ENCODE measurements at places on chromosomes 4 and X.

DNA sequence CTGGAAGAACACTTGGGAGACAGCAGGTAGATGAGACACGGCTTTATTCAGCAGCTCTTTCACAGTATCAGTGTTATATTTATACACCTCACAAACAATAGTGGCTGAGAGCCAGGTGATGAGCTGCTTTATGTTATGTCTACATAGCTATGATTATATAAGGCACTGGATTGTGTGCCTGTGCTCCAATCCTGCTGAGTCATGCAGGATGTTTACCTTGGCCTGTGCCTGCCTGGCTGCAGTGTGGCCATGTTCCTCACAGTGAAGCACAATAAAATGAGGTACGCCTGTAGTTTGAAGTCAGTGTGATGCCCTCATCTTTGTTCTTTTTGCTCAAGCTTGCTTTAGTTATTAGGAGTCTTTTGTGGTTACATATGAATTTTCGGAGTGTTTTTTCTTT is 31.3 kb downstream of the CXCL13 start:
- DNase-seq, result no peak

- DNase-seq, result no peak
Measured at GRCh38 chrX:134642386-134642785, 15.9 kb downstream of the PLAC1 start.

GRCh38 chr4:17206829-17207801 is 304.8 kb downstream of the QDPR start:
- DNase-seq, result no peak

DNA sequence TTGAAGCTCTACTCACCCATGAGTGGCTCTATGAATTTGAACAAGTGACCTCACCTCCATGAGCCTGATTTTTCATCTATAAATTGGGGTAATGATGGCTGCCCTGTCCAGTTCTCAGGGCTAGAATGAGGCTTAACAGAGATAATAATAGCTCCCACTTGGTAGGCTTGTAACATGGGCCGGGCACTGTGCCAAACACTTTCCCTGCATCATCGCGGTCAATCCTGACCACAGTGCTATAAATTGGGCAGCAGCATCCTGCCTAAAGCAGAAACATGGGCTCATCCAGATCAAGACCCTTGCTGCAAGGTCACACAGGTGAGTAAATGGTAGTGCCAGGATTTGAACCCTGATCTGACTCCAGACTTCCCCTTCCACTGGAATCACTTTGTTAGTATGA is 12.8 kb downstream of the APLN start:
- DNase-seq, result no peak

- no peak for DNase-seq
Measured at GRCh38 chr4:1398681-1399507, 7.3 kb downstream of the NKX1-1 start.

- DNase-seq, result no peak
Measured at GRCh38 chr4:74117024-74117534, 18.1 kb upstream of the CXCL2 start.

DNA sequence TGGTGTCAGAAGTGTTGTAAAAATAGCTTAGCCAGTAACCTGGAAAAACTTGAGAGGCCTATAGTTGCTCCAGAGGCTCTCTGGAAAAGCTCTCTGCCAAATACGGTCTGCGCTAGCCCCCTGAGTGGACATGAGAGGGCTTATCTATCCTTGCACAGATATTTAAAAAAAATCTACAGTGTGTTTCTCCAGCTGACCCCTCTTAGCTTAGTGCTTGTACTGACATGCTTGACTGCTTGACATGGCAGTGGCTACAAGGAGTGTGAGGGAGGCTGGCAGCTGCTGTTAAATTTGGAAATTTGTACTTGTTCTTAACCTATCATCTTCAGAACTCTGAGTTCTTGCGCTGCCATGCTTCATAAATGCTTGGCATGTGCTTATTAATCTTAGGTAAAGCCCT is 229.2 kb downstream of the RBMX2 start:
- no peak for DNase-seq

DNA sequence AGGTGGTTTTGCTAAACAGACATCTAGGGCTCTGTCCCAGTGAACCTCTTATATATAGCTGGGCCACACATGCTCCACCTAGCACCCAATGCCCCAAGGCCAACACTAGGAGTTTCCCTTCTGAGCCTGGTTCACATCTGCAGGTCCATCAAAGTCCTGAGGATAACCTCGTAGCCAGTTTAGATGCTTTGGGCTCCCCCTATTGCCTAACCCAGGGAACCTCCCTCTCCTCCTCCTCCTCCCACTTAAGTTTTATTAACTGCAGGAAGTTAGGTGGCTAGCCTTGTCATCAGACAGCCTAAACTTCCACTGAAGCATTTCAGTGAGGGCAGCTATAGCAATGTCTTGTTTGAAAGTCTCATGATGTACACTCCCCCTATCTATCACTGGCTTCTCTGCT is 88.0 kb downstream of the GUCY2F start:
- DNase-seq, result no peak

DNA sequence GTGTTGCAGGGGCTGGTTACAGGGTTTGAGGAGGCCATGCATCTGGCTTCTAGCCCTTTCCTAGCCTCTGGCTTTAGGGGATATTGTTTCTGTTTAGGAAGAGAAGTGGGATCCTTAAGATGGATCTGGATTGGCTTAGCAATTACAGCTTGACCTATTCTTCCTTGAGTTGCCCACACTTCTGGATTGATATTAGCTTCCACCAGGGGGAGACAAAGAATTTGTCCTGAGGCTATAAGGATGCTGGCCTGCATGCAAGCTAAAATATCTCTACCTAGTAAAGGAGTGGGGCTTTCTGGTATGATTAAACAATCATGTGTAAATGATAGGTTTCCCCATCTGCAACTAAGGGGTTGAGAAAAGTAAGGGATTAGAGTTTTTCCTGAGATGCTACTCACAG is 117.2 kb downstream of the TEX13C start:
- DNase-seq, result no peak

- DNase-seq, result no peak
Measured at GRCh38 chr4:23839279-23839678, 50.6 kb downstream of the PPARGC1A start.

DNA sequence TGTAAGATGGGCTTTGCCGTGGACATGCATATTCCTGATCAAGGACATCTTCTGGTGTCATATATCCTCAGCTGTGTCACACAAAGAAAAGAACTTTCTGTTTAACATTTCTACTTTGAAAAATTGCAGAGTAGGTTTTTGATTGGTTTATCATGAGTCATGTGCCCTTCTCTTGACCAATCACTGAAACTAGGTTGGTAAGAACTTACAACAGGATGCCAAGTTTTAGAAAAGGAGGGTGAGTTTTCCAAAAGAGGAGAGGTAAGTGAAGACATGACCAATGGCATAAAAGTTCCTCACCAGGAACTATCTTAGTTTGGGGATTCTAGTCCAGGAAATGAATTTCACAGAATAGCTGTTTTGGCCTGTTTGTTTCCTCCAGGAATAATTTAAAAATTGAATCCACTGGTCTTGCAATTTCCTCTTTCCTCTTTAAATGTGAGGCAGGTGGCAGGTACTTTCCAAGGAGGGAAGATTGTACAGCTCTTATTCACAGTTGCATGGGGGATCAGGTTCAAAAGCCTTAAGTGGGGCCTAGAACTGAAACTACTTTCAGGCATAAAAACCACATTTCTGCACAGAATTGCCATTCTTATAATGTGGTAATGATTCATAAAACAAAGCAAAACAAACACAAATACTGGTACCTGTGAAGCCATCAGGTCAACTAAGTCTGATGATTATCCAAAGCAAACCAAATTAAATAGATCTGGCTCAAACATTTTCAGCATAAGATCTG is 1114.5 kb upstream of the LCORL start:
- DNase-seq, result no peak

- DNase-seq, result no peak
Measured at GRCh38 chr4:9703391-9703790, 78.0 kb upstream of the DRD5 start.

GRCh38 chrX:115068896-115069295 is 51.5 kb upstream of the IL13RA2 start:
- no peak for DNase-seq

DNA sequence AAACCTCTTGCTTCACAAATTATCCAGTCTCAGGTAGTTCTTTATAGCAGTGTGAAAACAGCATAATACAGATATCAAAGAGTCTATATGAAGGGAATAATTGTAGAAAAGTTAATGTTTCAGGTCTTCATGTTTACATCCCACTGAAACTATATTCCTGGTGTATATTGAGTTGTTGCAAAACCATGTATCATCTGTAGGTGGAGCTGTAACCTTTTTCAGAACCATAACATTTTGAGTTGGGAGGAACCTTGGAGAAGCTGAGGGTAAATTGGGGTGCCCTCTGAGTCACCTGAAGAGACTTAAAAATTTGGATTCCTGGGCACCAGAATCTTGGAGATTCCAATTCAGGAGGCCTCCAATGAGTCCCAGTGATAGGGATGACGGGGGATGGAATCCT is 51.9 kb upstream of the TAPT1 start:
- no peak for DNase-seq

DNA sequence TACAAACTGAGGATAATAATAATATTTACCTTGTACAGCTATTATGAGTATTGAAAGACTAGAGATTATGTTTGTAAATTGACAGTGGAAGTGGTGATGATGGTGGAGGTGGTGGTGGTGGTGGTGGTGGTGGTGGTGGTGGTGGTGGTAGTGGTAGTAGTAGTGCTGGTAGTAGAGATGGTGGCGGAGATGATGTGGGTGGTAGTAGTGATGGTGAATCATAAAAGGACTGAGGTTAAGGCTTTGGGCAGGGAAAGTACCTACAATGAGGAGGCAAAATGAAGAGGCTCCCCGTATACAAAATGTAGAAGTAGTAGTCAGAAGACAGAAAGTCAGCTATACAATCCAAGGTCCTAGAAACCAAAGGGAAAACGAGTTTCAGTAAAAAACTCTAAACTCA is 214.1 kb downstream of the BCOR start:
- DNase-seq, result no peak

DNA sequence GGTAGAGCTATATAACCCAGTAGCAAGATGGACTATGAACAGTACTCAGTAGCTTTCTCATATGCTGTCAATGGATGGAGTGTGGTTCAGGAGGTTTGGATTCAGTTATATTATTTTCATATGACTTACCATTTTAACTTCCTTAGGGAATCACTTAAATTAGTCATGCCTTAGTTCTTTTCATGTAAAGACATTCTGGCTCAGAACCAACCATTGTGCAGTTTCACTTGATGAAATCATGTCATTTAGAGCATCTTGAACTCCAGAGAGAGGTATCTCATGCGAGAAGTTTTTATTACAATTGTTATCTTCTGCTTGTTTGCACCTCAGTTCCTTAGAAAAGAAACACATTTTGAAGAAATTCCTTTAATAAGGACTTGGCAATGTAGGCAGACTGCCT is 55.8 kb downstream of the IL1RAPL2 start:
- no peak for DNase-seq

- DNase-seq, result no peak
Measured at GRCh38 chr4:137641544-137641943, 109.2 kb upstream of the PCDH18 start.

GRCh38 chrX:108696690-108697089 is 39.7 kb downstream of the IRS4 start:
- DNase-seq, result no peak

DNA sequence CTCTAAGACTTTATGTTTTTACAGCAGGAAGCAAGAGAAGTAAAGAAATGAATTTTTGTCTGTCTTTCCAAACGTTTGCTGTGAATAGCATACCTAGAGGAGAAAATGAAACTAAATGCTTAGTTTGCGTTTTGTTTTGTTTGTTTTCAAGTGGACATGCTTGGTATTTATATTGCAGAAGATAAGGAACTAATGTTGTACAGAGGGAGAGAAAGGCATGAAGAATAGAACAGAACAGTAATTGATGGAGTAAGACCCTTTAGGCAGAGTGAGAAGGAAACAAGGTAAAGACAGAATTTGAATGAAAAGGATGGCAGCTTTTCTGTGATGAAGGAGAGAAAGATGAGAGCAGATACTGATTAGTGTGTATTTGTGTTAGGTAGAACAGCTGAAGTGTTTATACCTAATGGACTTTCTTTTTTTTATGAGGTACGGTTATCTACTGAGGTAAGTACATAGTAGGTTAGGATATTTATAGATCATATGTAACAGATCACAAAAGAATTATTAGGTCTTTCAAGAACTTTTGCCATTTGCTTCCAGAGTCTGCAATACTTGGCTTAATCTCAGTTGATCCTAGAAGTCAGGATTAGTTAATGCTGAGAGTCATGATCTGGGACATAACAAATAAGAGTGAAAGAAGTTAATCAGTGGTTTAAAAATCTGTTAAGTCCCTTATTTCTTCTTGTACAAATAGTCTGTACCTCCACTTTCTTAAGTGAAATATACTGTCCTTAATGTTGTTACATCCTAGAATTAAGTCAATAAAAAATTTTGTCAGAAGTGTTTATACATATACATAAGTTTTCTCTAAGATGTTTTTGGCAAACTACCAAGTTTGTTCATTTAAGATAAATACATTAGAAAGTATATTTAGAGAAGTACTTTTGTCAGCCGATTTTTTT is 36.8 kb downstream of the FABP2 start:
- DNase-seq, result no peak

GRCh38 chrX:129115104-129115503 is 408.2 kb downstream of the SMARCA1 start:
- DNase-seq, result peak; percentile 20

DNA sequence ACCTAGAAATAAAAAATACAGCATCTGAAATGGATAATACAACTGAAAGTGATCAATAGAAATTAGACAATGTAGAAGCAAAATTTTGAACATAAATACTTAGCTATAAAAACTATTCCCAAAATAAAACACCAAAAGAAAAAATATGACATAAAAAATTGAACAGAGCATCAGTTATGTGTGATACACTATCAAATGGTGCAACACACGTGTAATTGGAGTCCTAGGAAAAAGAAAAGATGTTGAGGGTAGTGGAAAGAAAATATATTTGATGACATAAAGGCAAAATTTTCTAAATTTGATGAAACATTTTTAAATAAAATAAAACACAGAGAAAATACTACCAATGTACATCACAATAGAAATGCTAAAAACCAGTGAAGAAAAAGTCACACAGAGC is 63.1 kb downstream of the NPY2R start:
- no peak for DNase-seq

GRCh38 chrX:22467571-22467970 is 194.9 kb downstream of the CBLL2 start:
- no peak for DNase-seq

GRCh38 chr4:72715299-72715698 is 146.3 kb upstream of the ADAMTS3 start:
- no peak for DNase-seq

- DNase-seq, result no peak
Measured at GRCh38 chr4:3486541-3487540, 23.7 kb downstream of the DOK7 start.

DNA sequence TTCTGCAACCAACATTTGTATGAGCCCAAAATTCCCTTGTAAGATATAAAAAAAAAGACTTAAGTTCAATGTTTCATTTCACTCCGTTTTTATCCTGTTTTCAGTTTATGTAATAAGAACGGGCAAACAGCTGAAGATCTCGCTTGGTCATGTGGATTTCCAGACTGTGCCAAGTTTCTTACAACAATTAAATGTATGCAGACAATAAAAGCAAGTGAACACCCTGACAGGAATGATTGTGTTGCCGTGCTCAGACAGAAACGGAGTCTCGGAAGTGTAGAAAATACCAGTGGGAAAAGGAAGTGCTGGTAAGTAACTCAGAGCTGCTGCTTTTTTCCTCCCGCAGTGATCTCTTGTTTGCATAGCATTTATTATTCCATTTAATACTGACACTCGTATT is 2.8 kb downstream of the ANKRD37 start:
- DNase-seq, result no peak

All from NCI-H1436 treated with DMSO at 0.1 percent for 48 hours (cell line).